ENCODE measurements at places on chromosomes 13 and 19. TPM values are rescaled to one million over a fixed set of nuclear protein-coding genes. Genes with fewer than 3 reads are reported as not detected.

DNA sequence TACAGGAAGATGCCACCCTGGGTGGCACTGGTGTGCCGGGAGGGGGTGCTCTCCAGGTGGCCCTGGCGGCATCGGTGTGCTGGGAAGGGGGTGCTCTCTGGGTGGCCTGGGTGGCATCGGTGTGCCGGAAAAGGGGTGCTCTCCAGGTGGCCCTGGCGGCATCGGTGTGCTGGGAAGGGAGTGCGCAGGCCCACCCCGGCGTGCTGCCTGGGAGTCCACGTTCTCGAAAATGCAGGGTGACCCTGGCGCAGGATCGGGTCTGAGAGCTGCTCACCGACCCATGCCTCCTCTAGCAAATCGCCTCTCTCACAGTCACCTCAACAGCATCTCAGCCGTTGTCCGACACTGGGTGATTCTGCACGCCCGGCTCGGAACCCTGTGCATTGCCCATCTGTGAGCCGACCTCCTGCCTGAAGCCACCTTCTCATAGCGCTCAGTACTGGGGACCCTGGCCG lies 36.4 kb downstream of the RASA3 start:
- DNase-seq: peak; percentile 3

DNA sequence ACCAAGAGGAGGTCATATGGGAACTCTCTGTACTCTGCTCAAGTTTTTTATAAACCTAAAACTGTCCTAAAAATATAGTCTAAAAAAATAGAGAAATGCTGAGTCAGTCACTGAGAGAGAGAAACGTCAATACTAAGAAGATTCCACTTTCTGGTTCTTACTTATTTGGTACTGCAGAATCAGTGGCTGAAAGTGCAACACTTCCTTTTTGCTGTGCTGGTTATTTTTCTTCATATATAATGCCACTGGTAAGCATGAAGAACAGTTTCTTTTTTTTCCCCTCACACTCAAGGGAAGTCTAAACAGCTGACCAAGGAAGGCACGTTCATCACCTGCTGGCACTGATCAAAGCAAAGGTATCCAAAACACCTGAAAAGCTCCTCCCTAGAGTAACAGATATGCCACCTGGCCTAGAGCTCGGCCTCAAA lies 44.3 kb upstream of the N4BP2L1 start:
- DNase-seq: no peak

GRCh38 chr19:2076526-2076944 lies 19.6 kb downstream of the MOB3A start:
- DNase-seq: no peak

DNA sequence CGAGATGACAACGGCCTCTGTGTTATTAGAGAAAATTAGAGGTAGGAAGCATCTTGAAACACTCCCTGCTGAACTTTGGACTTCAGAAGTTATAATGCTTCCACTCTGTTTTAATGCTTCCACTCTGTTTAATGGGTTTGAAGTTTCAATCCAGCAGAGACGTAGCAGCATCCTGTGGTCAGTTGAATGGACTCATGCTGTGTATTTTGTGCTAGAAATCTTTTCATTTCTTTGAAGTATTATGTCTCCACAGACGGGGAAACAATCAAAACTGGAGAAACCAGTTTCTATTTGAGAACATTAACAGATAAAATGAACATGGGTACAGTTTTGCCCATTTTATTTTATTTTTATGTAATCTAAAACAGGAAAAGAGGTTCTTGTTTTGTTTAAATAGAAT lies 1736.2 kb downstream of the SLITRK5 start:
- no peak for DNase-seq

Gene FUT2
- total RNA-seq: not detected

Gene TRPC4
- not detected for total RNA-seq

GRCh38 chr13:51066091-51066831 lies 44.8 kb downstream of the C13orf42 start:
- DNase-seq: peak; percentile 9

GRCh38 chr13:29279356-29280254 lies 315.9 kb downstream of the SLC7A1 start:
- DNase-seq: no peak

DNA sequence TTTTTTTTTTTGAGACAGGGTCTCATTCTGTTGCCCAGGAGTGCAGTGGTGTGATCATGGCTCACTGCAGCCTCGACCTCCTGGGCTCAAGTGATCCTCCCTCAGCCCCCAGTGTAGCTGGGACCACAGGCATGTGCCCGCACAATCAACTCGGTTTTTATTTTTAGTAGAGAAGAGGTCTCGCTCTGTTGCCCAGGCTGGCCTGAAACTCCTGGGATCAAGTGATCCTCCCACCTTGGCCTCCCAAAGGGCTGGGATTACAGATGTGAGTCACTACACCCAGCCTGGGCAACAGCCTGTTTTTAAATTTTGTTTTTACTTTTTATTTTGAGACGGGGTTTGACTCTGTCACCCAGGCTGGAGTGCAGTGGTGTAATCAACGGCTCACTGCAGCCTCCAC lies 2.3 kb upstream of the KDM4B start:
- DNase-seq: no peak

GRCh38 chr19:918481-919198 lies 1.5 kb downstream of the KISS1R start:
- peak; percentile 83 for DNase-seq

DNA sequence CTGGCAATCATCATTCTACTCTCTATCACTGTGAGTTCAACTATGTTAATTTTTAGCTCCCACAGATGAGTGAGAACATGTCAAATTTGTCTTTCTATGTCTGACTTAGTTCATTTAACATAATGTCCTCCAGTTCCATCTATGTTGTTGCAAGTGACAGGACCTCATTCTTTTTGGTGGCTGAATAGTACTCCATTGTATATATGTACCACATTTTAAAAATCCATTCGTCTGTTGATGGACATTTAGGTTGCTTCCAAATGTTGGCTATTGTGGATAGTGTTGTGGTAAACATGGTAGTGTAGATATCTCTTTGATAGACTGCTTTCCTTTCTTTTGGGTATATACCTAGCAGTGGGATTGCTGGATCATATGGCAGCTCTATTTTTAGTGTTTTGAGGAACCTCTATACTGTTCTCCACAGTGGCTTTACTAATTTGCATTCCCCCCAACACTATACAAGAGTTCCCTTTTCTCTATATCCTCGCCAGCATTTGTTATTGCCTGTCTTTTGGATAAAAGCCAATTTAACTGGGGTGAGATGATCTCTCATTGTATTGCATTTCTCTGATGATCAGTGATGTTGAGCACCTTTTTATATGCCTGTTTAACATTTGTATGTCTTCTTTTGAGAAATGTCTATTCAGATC lies 124.1 kb downstream of the PCCA start:
- DNase-seq: no peak

DNA sequence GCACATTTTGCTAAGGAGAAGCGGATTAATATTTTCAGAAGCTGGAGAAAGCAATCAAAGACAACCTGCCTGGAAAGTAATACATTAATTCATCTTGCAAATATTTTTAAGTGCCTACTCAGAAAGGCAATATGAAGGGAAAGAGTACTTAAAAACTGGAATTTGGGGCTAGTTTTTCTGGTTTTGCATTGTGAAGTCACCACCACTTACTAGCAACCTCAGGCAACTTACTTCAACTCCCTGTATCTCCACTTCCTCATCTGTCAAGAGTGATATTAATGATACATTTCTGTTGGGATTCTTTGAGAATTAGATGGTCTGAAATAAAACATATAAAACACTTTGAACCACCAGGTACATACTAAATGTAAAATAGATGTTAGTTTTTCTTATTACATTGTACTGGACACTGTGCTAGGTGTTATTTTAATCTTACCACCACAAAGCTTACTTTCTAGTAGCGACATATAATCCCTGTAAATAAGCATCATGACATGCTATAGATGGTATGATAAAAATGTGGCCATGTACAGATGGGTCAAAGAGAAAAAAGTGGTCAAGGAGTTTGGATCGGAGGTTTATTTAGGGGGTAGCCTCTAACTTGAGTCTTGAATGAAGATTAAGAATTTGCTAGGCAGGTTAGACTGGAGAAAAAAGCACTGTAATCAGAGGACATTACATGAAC lies 101.2 kb downstream of the SPRY2 start:
- no peak for DNase-seq

DNA sequence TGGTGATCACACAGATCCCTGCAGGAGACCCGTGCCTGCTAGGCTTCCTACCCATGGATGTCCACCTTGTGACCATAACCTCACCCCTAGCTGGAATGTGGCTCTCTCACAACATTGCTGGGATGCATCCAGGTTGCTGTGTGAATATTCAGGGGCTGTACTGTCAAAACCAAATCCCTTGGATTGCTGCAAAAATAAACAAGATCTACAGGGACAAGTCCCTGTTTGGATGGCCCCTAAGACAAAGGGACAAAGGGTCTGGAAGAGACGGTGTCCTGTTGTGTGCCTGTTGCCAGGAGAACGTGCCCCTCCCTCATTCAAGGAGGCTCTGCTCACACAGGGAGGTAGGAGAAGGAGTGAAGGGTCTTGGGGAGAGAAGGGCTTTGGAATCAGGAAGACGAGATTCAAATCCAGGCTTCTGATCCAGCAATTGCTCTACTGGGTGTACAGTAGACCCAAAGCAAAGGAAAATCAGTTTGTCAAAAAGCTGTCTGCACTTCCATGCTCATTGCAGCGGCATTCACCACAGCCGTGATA lies 89.2 kb upstream of the WASF3 start:
- no peak for DNase-seq

- DNase-seq: no peak
These were observed 40.6 kb downstream of the PHF11 start for GRCh38 chr13:49536144-49536873.

DNA sequence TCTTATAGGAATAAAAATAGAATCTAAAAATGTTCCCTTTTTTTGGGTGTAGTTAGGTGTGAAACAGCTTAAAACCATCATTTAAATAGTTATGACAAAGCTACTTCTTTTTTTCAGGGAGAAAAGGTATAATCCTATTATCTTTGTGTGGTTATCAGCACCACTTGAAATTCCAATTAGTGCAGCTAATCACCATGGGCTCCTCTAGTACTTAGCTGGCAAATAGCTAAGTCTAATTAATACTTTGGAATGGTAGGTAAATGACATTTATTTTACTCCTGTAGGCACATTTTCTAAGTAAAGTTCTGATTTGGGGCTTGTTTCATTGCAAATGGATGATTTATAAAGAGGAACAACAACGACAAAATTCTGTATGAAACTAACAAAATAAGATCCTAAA lies 132.6 kb downstream of the OLFM4 start:
- no peak for DNase-seq

GRCh38 chr13:79919091-79919490 lies 421.8 kb downstream of the SPRY2 start:
- DNase-seq: no peak

- no peak for DNase-seq
These were observed 52.8 kb downstream of the THSD1 start for GRCh38 chr13:52353193-52353592.

DNA sequence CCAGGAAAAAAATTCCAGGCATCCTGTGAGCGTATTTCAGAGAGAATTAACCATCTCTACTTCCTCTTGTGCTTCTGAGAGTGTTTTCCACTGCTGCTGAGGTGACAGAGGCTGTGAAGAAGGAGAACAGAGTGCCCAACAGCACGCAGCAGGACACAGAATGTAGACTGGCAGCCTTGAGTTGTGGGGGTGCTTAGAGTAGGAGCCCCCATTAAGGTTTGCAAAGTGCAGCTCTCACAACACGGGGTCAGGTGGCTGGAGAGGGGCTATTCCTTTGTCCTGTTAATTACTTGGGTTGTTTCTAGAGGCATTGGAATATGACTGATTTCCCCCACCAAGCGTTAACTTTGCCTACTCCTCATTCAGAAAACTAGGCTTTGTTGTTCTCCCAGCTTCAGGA lies 370.6 kb downstream of the TSHZ3 start:
- DNase-seq: no peak

- peak; percentile 98 for DNase-seq
These were observed 4.1 kb upstream of the KCNC3 start for GRCh38 chr19:50333235-50333736.

- DNase-seq: peak; percentile 76
These were observed 8.1 kb downstream of the ATG4D start for GRCh38 chr19:10551698-10552301.

DNA sequence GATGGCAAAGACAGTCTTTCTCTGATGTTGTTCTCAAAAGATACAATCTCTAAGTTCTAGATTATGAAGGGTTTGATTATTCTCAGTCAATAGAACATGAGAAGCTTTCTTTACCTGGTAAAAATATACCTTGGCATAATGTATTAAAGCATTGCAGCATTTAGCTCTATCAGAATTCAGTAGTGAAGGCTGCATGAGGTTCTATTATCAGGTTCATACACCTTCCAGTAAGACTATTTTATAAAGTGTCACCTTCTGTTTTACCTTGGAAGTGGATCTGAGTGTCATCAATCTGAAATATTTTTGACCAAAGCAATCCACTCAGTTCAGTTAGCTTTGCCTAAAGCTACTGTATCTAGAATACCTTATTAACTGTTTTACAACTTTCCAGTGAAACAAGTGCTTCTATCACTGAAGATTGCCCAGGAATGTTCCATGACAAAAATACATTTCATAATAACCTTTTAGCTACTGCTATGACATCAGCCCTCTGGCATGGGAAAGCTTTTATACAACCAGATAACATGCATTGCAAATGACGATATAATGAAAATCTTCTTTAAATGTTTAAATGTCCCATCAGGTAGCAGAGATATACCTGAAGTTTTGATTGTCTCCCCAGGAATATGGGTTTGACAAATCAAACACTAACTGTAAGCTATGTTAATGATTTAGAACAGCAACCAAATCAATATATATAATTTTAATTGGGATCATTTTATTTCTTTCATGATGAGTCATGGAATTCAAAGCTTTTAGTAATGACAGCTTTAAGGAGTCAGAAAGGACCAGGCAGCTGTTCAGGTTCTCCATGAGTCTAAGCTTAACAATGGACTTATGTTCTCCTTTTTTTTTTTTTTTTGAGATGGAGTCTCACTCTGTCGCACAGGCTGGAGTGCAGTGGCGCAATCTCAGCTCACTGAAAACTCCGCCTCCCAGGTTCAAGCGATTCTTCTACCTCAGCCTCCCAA lies 72.2 kb downstream of the UFM1 start:
- no peak for DNase-seq

- no peak for DNase-seq
These were observed 179.7 kb upstream of the TSC22D1 start for GRCh38 chr13:44755872-44756271.

Gene CNN1
- total RNA-seq: not detected

Gene DAND5
- 0.25 TPM for total RNA-seq

- no peak for DNase-seq
These were observed 955.1 kb downstream of the DIAPH3 start for GRCh38 chr13:59208405-59209195.

Gene ZNF564
- 5.2 TPM for total RNA-seq

- DNase-seq: peak; percentile 27
These were observed 383.4 kb downstream of the LMO7 start for GRCh38 chr13:76019421-76020044.

DNA sequence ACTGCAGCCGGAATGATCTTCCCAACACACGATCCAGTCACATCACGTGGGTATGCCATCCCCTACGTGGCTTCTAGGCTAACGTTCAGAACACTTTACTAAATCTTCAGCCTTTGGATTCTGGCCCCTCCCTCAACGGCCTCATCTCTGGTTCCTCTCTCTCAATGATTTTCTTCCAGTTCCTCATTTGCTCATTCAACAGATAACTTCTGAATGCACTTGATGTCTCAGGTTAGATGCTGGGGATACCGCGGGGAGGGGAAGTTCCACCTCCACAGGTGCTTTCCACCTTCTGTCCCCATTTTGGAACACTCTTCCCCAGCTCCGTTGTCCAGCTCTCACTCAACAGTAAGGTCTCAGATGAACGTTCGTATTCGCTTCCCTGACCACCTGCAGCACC lies 66.1 kb downstream of the ATP7B start:
- no peak for DNase-seq

Gene GPR4
- not detected for total RNA-seq

- no peak for DNase-seq
These were observed 112.3 kb downstream of the GPC6 start for GRCh38 chr13:93338906-93339305.

Data from activated CD4-positive, alpha-beta T cell treated with anti-CD3 and anti-CD28 coated beads for 36 hours (primary cell).